ENCODE measurements at places on chromosomes 16 and 17. TPM values are rescaled to one million over a fixed set of nuclear protein-coding genes. Genes with fewer than 3 reads are reported as not detected.

Gene KCNJ2
- total RNA-seq, result 44.8 TPM

- DNase-seq, result no peak
Measured at GRCh38 chr17:81243333-81243664, 4.2 kb downstream of the NDUFAF8 start.

- DNase-seq, result no peak
Measured at GRCh38 chr16:63742150-63742549, 1379.7 kb downstream of the CDH11 start.

GRCh38 chr17:38460716-38461630 lies 32.7 kb downstream of the ARHGAP23 start:
- no peak for DNase-seq

- no peak for DNase-seq
Measured at GRCh38 chr16:54344646-54345630, 58.4 kb upstream of the IRX3 start.
